ENCODE measurements at places on chromosomes 7 and 10. TPM values are rescaled to one million over a fixed set of nuclear protein-coding genes. Genes with fewer than 3 reads are reported as not detected.

Gene RAB19
- 5.2 TPM for total RNA-seq

Gene FOXP2
- total RNA-seq: not detected

Gene ACTR1A
- total RNA-seq: 60.8 TPM

Gene PBLD
- 2.2 TPM for total RNA-seq

Gene PLXDC2
- total RNA-seq: not detected

Gene PTPRZ1
- not detected for total RNA-seq

Gene BTBD16
- not detected for total RNA-seq

Gene CAMK1D
- total RNA-seq: 11.3 TPM

Gene DBNL
- 82.3 TPM for total RNA-seq

Gene MBL2
- not detected for total RNA-seq

Gene FAM25C
- not detected for total RNA-seq

Gene NEURL1
- total RNA-seq: 1.3 TPM

Gene CTAGE8
- 1.5 TPM for total RNA-seq

Gene AGMO
- not detected for total RNA-seq

Gene OPN1SW
- not detected for total RNA-seq

Gene PSD
- total RNA-seq: 6.2 TPM

Gene MAGI2
- 0.19 TPM for total RNA-seq

Gene CYP2E1
- 0.42 TPM for total RNA-seq

Gene IFIT5
- total RNA-seq: 7.2 TPM

Gene ANKRD61
- total RNA-seq: not detected

Gene ASAH2
- 4.1 TPM for total RNA-seq

Gene PRSS37
- total RNA-seq: not detected

Gene ARMH3
- 12.6 TPM for total RNA-seq

Gene CALN1
- 0.32 TPM for total RNA-seq

Gene NUTM2E
- total RNA-seq: 0.07 TPM

Gene CDK14
- total RNA-seq: 0.81 TPM

Gene AZGP1
- not detected for total RNA-seq

Gene UTF1
- not detected for total RNA-seq

Gene TFR2
- total RNA-seq: 5.1 TPM

Gene PTER
- total RNA-seq: 15.0 TPM

Gene CYP26C1
- not detected for total RNA-seq

Gene SPDYE2B
- total RNA-seq: 0.19 TPM

Gene FAM221A
- 8.7 TPM for total RNA-seq

Gene VPS37D
- not detected for total RNA-seq

Gene SLC18A3
- total RNA-seq: not detected

Gene POLL
- total RNA-seq: 29.0 TPM

Gene NPC1L1
- total RNA-seq: not detected

Gene FGL2
- total RNA-seq: not detected

Gene VWC2
- total RNA-seq: not detected

Gene VGF
- total RNA-seq: not detected

Gene MDFIC
- total RNA-seq: 79.4 TPM

Gene CHAT
- not detected for total RNA-seq

Gene DLX6
- not detected for total RNA-seq

Gene DENND2A
- not detected for total RNA-seq

Gene CDK6
- 101 TPM for total RNA-seq

Gene STAG3
- total RNA-seq: 38.4 TPM

Gene HTRA1
- not detected for total RNA-seq

Gene ETV1
- not detected for total RNA-seq

Gene CPXM2
- total RNA-seq: not detected

Gene TRIM74
- total RNA-seq: 0.86 TPM

Gene NSMCE4A
- 47.5 TPM for total RNA-seq

Gene LAMB4
- total RNA-seq: not detected

Gene SPACDR
- 2.6 TPM for total RNA-seq

Gene ELMO1
- 137 TPM for total RNA-seq

Gene HYAL4
- total RNA-seq: not detected

Gene TMEM140
- total RNA-seq: 8.1 TPM

Gene EGR2
- total RNA-seq: 21.4 TPM

Gene BBS9
- 7.4 TPM for total RNA-seq

Gene LEP
- not detected for total RNA-seq

Data from activated naive CD4-positive, alpha-beta T cell treated with anti-CD3 and anti-CD28 coated beads for 36 hours (primary cell).